ENCODE measurements at places on chromosomes 16 and 17.

DNA sequence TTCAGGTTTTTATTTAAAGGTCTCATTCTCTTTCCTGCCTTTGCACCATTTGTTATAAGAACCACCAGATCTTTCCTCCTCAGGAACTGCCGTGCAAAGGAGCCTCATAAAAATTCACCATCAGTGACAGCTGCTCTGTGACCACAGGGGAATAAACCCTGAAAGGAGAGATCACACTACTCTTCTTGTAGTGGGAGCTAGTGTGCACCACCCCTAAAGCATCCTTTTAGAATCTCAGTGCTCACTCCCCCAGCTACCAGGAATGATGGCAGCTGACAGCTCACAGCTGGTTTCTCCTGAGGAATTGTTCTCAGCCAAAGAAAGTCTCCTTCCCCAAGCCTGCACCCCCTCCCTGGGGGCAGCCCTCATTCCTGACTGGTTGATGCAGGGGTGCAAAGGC, 18.7 kb downstream of the VAT1L start:
- DNase-seq: no peak

GRCh38 chr17:4155980-4156620, 13.1 kb downstream of the CYB5D2 start:
- no peak for DNase-seq

GRCh38 chr17:57678393-57678792, 66.7 kb downstream of the CCDC182 start:
- DNase-seq: no peak

DNA sequence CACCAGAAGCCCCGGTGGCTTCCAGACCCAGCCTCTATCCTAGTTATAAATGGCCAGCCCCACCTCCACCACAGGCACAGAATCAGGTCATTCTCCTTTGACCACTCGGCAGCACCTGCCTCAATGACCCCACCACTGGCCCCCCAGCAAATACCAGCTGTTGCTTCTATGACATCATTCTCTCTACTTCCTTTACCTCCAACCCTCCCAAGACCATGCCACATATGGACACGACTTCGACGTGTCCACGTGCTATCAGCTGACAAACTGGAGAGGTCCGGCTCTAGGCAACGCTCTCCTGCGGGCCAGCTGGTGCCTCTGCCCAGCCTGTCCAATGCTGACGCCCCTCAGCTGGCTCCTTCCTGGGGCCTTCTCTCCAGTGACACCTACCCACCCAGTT, 5.9 kb downstream of the ALYREF start:
- no peak for DNase-seq

- no peak for DNase-seq
These were observed 56.9 kb downstream of the TIMM22 start for GRCh38 chr17:1053661-1054360.

GRCh38 chr17:76050538-76051467, 21.5 kb downstream of the SRP68 start:
- no peak for DNase-seq

DNA sequence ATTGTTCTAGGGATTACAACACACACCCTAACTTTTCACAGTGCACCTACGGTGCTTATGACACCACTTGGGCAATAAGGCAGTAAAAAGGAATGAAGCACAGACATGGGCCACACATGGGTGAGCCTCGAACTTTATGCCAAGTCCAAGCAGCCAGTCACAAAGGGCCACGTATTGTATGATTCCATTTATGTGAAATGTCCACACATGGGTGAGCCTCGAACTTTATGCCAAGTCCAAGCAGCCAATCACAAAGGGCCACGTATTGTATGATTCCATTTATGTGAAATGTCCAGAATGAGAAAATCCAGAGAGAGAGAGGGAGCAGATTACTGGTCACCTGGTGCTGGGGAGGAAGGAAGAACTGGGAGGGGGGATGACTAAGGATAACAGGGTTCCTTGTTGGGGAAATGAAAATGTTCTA, 22.2 kb downstream of the RMI2 start:
- no peak for DNase-seq

DNA sequence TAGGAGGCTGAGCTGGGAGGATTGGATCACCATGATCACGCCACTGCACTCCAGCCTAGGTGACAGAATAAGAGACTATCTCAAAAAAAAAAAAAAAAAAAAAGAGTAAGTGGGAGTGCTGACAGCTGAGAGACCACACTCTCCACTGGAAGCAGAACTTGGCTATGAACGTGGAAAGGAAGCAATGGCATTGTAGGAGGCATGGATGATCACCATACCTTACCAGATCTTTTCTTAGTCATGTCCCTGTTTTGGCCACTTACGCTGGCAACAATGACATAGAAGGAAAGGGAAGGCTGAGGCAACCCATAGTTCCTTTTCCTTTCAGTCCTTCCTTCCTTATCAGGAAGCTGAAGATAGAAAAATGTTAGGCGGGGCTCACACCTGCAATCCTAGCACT, 3.7 kb upstream of the ATP1B2 start:
- no peak for DNase-seq

DNA sequence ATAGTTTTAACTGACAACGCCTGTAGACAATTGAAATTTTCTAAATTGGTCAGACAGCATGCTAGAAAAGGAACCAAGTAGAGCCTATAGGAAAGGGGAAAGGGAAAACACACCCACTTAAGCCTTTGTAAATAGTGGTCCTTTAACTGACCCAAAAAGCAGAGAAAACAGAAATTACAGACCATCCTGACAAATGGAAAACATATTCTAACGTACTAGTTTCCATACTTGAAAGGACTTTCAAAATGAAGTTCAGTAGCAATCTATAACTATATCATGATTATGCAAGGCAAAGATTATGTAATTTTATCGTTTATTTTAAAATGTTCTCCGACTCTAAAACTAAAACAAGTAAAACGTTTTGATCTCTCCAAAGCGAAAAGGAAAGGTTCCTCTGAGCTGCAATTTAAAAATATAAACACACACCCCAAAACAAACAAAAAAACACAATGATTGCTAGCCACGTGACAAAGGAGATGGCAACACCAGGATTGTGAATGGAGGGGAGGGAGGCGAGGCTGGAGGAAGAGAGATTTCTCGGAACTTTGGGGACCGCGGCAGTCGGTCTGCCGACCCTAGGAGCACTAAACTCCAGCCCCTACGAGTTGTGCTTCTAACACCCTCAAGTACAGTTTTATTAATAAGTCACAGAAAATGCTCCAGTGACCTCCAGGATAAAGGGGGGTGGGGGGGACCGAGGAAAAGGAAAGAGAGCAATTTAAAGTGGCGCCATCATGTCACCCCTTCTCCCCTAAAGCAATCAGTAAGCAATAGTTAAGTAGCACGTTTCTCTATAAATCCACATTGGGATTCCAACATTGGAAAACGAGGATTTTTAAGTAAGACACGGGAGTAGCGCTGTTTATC, 1.7 kb downstream of the KANSL1 start:
- peak; percentile 34 for DNase-seq

DNA sequence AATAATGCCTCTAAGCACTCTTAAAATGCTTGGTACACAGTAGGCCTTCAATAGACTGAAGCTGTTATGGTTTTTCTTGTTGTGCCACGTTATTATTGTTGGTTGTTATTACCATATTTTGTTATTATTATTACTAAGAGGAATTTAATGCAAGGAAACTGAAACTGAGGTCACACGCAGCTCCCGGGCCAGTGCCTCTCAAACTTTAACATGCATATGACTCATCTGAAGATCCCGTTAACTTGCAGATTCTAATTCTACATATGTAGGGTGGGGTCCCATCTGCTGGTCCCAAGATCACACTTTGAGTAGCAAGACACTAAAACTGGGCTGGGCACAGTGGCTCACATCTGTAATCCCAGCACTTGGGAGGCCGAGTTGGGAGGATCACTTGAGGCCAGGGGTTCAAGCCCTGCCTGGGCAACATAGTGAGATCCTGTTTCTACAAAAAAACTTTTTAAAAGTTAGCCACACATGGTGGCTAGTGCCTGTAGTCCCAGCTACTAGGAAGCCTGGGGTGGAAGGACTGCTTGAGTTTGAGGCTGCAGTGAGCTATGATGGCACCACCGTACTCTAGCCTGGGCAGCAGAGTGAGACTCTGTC, 888 bp downstream of the ACSM5 start:
- DNase-seq: peak; percentile 48

DNA sequence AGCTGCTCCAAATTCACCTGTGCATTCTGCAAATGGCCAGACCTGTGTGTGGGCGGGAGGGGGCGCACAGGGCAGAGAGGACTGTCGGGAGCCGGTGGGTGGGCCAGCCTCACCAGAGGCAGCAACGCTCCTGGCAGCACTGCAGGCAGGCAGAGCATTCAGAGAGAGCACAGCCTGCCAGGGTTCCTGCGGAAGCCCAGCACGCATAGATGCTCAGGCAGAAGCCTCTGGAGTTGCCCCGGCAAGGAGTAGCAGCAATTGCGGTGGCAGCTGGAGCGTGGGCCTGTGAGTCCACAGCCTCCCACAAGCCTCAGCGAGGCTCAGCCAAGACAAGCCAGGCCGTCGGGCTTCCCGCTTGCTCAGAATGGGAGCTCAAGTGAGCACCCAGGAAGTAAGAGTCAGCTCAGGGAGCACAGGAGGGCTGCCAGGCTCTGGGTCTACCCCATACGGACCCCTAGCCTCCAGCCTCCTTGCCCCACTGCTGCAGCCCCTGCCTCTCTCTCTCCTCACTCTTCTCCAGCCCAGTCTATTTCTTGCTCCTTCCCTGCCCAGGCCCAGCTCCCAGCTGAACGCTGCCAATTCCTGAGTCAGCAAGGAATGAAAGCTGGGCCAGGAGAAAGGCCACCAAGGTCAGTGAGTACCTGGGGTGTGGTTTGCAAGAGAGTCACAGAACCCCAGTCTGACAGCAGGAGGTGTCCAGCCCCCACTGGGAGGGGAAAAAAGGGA, 9.6 kb downstream of the EMC6 start:
- no peak for DNase-seq

DNA sequence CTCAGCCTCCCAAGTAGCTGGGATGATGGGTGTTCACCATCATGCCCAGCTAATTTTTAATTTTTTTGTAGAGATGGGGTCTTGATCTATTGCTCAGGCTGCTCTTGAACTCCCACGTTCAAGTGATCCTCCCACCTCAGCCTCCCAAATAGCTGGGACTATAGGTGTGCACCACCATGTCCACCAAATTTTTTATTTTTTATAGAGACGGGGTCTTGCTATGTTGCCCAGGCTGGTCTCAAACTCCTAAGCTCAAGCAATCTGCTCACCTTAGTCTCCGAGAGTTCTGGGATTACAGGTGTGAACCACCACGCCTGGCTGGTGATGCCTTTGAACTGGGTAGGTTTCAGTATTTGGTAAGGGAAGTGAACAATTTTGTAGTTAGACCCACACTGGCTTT, 30.1 kb downstream of the FA2H start:
- DNase-seq: no peak

DNA sequence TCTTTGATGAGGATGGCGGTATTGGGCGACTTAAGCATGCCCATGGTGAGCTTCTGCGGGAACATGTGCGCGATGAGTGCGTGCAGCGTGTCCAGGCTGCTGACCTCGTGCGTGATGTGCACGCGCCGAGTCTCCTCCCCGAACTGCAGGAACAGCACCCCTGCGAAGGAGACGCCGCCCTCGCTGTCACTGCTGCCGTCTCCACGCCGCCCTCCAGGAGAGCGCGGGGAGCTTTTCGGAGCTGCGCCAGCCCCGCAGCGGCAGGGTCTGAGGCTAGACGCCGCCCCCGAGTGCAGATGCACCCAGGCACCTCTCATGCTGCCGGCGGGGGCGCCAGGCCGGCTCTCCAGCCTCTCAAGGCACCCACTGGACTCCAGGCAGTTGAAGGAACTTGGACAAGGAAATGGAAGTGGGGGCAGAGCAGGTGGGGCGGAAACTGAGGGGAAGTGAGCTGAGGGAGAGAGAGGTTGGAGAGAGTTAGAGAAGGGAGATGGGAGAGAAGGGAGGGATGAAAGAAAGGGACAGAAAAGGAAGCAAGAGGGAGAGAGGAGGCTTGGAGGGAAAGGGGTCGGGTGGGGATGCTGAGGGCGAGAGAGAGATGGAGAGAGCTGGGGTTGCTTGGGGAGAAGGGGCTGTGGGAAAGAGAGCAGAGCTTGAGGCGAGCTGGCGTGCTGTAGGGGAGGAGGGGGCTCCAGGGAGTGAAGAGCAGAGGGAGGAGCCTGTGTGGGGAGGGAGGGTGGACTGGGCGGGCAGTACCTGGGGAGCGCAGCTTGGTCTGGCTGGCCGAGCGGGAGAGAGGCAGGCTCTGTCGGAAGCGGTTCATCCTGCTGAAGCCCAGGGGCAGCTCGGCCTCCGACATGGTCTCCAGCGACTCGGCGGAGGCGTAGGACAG, 42.1 kb downstream of the SRCIN1 start:
- DNase-seq: no peak

GRCh38 chr17:5234645-5235576, at the start of gene SCIMP:
Gene SCIMP (minus strand): TSS chr17:5234860. CDS start chr17:5234755, 105 bp downstream.
- DNase-seq: peak; percentile 70

DNA sequence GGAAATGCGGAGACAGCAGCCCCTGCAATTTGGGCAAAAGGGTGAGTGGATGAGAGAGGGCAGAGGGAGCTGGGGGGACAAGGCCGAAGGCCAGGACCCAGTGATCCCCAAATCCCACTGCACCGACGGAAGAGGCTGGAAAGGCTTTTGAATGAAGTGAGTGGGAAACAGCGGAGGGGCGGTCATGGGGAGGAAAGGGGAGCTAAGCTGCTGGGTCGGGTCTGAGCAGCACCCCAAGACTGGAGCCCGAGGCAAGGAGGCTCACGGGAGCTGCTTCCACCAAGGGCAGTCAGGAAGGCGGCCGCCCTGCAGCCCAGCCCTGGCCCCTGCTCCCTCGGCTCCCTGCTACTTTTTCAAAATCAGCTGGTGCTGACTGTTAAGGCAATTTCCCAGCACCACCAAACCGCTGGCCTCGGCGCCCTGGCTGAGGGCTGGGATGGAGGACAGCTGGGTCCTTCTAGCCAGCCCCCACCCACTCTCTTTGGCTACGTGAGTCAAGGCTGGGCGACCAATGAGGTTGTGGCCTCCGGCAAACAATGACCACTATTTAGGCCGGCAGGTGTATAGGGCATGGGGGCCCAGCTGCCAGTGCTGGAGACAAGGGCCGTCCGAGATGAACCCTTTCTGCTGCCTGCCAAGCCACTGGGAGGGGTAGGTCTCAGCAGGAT, 507 bp downstream of the SERPINF1 start:
- no peak for DNase-seq

DNA sequence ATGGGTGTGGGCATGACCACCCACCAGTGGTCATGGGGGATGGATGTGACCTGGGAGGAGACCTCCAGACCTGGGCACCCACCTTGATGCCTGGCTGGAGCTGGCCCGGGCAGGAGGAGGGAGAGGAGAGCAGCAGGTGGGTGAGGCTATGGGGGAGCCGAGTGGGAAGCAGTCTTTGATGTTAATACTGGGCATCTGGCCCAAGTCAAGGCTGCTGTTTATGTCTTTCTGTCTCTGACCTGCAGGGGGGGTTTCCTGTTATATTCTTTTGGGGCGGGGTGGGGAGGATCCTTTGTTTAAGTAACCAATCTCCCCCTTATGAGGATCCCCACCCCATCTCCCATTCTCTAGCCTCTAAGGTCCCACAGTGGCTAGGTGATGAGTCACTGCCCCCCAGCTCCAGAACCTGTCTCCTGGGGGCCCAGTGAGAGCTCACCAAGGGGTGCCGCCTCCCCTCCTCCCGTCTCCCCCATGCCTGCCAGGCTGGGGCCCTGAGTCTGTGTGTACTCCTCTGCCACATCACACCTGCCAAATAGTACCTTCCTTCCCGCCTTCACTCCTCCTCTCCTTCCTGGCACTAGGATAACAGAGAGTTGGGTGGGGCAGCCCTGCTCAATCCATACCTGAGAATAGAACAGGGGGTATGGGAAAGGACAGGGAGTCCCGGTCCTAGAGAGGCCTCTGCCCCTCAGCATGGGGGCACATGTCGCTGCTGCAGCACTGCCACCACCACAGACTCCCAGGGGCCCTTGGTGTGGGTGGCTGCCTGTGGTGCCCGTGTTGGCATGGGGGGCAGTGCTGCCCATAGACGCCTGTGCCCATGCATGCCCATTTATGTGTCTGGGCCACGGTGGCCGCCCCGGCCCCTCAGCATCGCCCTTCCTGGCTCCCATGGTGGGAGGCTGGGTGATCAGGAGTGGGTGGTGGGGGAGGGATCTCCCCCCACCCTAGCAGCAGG, 7.3 kb downstream of the THRA start:
- no peak for DNase-seq
